Motor neuron (in vitro differentiated cells): ENCODE measurements at places on chromosomes 5 and 9. TPM values are rescaled to one million over a fixed set of nuclear protein-coding genes. Genes with fewer than 3 reads are reported as not detected.

GRCh38 chr5:58950224-58950623 is 367.3 kb downstream of the RAB3C start:
- no peak for ATAC-seq

GRCh38 chr9:87554171-87554910 is 56.7 kb downstream of the DAPK1 start:
- peak; percentile 42 for ATAC-seq

Gene LIFR
- 123 and 124 TPM in 2 replicates for total RNA-seq

GRCh38 chr5:41738710-41739354 is 131.4 kb downstream of the OXCT1 start:
- ATAC-seq: no peak

- no peak for ATAC-seq
Observed at GRCh38 chr9:119026120-119026519, 343.1 kb downstream of the BRINP1 start.

GRCh38 chr9:83188277-83188676 is 125.3 kb upstream of the RASEF start:
- ATAC-seq: peak; percentile 42

DNA sequence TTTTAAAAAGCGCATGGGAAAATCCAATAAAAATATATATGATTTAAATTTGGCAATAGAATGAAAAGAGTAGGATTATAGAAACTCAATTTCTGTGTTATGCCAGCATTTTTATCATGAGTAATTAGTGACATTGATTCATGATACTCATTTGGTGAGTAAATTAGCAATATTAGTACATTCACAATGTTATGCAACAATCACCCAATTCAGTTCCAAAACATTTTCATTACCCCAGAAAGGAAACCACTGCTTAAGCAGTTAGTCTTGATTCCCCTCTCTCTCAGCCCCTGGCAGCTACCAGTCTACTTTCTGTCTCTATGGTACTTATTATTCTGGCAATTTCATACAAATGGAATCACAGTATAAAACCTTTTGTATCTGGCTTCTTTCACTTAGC is 27.0 kb downstream of the OSMR start:
- ATAC-seq: no peak

DNA sequence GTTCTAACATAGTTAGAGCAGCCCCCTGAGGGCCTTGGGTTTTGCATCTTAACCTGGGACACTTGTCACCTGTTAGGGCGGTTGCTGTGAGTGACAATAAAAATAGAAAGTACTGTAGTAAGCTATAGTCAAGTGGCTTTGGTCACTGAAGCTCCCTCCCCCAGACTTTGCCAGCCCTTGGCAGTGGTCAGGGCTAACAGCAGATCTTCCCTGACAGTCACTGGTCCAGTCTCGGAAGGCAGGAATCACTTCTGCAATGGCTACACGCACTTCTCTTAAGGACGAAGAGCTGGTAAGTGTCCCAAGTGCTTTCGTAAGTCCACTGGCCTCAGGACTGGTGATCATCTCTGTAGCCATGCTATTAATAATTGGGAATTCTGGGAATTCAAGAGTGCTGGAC is 115.0 kb upstream of the RUSC2 start:
- ATAC-seq: no peak

Gene PCDHA11
- total RNA-seq: not detected in 2 replicates

DNA sequence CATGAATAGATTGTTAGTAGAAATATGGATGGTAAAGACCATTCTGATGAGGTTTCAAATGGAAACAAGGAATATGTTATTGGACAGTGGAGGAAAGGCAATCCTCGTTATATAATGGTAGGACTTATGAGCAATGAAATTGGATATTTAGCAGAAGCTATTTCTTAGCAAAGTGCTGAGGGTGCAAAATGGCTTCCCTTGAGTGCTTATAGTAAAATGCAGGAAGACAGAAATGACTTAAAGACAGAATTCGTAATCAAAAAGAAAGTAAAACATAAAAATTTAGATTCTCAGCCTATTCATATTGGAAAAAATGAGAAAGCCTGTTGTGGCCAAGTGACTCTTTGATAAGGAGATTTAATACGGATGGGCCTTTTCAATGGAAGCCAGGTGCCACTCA is 102.1 kb upstream of the ADRA1B start:
- ATAC-seq: no peak

Gene CYSRT1
- total RNA-seq: 1.1 and 1.5 TPM in 2 replicates

GRCh38 chr9:18362901-18363685 is 110.9 kb upstream of the ADAMTSL1 start:
- ATAC-seq: no peak
